Esophagus muscularis mucosa (tissue), 4 donors: ENCODE measurements at places on chromosomes 11 and 22. TPM values are rescaled to one million over a fixed set of nuclear protein-coding genes. Genes with fewer than 3 reads are reported as not detected.

TRIM51 gene
- not detected for total RNA-seq

DNA sequence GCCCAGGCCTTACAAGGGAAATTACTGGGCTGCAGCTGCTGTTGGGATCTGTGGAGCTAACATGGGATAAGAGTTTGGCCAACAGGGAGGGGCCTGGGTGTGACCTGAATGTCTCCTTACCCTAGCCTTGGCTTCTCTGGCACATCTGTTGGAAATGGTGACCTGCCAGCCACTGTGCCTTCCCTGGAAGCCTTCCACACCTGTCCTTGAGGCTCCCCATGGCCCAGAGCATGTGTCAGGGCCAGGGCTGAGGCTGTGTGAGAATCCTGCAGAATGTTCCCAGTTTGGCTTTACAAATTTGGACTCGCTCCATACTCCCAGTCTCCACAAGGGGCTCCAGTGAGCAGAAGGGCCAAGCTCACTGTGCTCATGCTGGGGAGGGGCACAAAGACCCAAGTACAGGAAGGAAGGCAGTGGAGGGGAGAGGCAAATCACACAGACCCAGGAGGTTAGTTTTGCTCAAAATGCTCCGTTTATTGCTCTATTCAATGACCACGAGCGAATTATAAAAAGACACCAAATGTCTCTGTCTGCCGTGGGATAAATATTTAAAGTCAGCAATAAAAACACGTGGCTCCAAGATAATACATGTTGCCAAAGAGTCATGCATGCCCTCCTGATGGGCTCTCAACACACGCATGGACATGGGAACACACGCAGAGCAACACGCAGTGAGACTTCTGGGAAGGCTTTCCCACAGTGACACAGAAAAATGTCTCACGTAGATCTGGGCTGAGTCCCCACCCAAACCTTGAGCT, 1.7 kb upstream of the IGSF22 start:
- DNase-seq: no peak

DNA sequence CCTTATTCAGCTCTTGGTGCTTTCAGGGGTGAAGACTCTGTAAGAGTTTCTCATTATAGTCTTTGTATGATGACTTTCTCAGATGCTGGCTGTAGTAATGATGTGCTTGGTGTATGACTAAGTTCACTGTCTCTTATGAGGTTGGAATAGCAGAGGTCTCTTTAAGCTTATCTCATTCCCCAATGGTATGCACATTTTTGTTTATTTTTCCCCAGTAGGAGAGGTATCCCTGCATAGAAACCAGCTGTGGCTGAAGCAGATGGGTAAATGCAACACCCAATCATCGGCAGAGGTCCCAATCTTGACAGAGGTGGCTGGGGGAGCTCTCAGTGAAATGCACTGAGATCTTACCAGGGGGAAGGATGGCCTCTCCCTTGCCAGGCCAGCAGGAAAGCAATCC, 34.6 kb downstream of the BBOX1 start:
- no peak for DNase-seq

OR52I1 gene
- total RNA-seq: not detected

DNA sequence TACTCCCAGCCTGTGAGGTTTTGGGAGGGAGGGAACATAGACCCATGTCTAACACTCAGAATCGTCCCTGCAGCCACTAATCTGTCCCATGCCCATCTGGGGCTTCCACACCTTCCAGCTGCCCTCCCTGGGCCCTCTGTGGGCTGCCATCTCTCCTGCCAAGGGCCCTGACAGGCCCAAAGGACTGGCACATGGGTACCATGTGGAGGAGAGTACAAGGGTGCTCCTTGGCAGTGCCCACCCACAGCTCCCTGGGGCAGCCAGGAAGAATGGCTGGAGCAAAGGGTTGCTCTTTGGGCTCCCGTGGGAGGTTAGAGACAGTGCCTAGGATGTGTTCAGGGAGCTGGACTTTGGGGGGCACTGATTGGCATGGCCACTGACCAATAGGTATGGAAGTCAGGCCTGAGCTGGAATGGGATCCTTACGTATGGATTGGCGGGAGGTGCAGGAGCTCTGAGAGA, 56.8 kb downstream of the CD82 start:
- DNase-seq: peak; percentile 74

PLAAT5 gene
- 3.0 TPM for total RNA-seq

PRODH gene
- total RNA-seq: 2.0 TPM
